ENCODE measurements at places on chromosomes 16 and 17. TPM values are rescaled to one million over a fixed set of nuclear protein-coding genes. Genes with fewer than 3 reads are reported as not detected.

GRCh38 chr17:43412166-43412565 lies 13.4 kb downstream of the ARL4D start:
- no peak for DNase-seq

DNA sequence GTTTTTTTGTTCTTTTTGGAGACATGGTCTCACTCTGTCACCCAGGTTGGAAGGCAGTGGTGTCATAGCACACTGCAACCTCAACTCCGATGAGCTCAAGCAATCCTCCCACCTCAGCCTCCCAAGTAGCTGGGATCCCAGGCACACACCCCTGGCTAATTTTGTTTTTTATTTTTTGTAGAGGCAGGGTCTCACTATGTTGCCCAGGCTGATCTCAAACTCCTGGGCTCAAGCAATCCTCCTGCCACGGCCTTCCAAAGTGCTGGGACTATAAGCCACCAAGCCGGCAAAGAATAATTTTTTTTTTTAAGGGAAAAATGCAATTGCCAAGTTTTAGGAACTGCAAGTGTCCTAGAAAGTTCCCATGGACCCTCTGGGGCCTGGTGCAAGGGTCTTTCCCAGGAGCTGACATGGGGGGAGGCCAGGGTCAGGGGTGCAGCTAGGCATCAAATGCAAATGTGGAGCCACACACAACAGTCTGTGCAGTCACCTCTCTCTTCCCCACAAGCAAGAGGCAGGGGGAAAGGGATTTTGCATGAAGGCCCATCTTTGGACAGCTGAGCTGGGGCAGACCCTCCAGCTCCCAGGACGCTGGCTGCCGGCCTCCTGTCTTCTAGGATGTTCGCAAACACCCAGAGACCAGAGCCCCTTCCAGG lies 20.1 kb upstream of the BCAR1 start:
- no peak for DNase-seq

DNA sequence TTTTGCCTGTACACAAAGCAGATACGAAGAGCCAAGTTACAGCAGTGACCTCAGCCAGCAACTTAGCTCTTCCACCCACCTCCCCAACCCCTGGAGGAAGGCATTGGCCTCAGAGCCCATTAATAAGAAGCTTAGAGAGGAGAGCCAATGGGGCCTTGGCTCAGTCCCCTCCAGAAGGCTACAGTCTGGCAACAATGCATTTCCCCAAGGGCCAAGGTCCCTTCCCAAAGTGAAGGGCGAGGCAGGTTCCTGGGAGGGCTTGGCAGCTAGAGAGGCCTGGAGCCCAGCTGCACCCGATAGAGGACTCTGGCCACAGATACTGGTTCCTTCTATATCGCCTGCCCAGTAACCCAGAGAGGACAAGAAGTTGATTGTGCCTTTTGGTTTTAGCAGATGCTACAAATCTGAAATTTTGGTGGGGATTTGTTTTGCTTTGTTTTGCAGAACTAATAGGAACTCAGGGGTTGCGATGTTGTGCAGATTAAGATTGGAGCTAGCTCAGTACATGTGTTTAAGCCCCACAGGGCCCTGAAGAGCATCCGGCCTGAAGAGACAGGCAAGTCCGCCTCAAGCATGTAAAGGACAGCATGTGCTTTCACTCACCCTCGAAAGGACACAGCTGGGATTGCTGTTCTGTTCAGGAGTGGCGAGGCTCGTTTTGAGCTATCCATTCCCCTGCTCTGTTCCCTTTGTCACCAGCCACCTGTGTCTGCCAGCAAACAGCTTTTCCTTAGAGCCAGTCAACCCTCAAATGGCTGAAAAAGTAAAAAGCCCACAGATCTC lies 12.0 kb upstream of the PNPO start:
- no peak for DNase-seq

DNA sequence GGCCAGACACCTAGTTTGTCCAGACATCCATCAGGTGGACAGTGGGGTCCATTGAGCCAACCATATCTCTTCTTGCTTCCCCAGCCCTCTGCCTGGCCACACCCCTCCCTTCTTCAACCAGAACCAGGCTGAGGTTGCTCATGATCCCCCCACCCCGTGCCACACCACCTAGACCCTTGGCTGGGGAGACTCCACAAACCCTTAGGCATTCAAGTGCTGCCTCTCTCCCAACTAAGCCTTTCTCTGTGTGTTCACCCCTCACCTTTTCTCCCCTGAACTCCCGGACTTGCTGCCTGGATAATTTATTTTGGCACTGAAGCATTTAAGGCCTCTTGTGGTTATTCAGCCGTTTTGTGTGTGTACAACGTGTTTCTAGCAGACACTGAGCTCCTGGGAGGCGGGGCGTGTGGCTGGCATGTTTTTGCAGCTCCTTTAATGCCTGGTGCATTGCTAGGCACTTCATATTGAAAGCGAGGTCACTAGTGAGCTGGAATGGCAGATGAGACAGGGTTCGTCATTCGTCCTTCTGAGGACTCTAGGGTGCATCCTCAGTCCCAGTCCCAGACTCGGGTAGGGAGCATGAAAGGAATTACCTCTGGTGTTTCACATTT lies 28.7 kb downstream of the CACNA1G start:
- peak; percentile 12 for DNase-seq

- DNase-seq: no peak
Observed at GRCh38 chr17:72392056-72393010, 271.5 kb downstream of the SOX9 start.

GRCh38 chr17:4562015-4562969 lies 1.9 kb upstream of the GGT6 start:
- DNase-seq: no peak

- no peak for DNase-seq
Observed at GRCh38 chr17:8921147-8921546, 44.4 kb downstream of the PIK3R5 start.

- no peak for DNase-seq
Observed at GRCh38 chr16:87336434-87337240, 19.4 kb upstream of the C16orf95 start.

GRCh38 chr16:89476379-89476778 lies 14.0 kb downstream of the ANKRD11 start:
- peak; percentile 99 for DNase-seq

GRCh38 chr17:77826132-77826873 lies 132.2 kb upstream of the TNRC6C start:
- no peak for DNase-seq

DNA sequence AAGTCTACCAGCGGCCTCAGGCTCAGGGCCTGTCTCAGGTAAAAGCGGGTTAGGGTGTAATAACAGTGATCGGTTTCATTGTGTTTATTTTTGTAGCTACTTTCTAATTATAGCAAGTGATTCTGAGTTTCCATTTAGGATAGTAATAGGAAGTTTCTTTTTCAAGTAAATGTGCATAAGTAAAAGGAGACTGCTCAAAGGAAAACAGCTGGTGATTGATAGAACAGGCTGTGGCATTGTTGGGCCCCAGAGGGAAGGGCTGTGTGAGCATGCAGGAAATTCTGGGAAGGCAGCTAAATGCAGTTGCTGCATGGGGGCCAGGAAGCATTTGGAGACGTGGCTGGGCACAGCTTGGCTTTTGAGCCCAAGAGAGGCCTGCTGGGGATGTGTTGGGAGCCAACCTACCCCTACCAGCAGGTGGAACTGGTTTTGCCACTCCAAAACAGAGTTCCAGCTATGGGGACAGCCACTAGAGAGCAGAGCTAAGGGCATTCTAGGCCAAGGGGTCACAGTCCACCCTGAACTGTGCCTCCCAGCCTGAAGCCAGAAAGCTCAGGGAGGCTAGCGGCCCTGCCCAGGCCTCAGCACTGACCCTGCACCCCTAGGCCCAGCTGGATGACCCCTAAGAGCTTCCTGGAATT lies 12.6 kb downstream of the SNX20 start:
- DNase-seq: no peak

GRCh38 chr17:44687756-44688155 lies 1.8 kb downstream of the CCDC43 start:
- no peak for DNase-seq

DNA sequence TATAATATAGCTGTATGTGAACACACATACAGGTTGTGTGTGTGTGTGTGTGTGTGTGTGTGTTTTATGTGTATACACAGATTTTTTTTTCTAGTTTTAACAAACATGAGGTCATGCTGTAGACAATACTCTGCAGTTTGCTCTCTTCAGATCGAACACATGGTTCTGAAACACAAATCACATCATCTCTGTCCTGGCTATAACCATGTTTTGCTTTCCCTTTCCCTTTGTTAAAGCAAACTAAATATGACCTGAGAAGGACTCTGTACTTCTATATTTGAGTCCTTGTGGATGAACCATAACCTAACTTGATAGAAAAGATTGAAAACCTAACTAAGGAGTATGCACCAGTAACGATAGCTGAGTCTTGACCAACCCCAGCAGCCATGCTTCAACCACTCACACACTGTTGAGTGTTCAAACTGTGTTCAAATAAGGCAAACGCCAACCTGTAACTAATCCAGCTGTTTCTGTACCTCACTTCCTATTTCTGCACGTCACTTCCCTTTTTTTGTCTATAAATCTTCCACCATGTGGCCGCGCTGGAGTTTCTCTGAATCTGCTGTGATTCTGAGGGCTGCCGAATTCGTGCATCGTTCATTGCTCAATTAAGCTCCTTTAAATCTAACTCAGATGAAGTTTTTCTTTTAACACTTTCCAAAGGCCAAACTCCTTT lies 303.8 kb downstream of the HS3ST3B1 start:
- no peak for DNase-seq

DNA sequence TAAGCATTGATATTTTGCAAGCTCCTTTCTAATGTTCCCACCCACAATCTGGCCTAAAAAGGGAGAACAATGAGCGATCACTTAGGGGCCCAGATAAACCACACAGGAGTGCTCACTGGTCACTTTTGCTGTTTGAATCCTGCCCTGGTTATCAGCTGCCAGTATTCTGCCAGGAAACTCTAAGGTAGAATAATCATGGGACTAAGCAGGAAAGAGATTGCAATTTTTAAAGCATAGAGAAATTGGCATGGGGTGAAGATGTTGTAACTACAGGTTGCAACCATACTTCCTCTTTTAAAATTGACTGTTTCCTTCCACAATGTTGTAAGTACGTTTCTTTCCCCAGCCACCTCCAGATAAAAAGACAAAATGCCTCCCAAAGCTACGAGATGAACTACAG lies 251.2 kb upstream of the CDH11 start:
- no peak for DNase-seq

GRCh38 chr17:50146927-50147665 lies 3.4 kb downstream of the PPP1R9B start:
- DNase-seq: no peak

DNA sequence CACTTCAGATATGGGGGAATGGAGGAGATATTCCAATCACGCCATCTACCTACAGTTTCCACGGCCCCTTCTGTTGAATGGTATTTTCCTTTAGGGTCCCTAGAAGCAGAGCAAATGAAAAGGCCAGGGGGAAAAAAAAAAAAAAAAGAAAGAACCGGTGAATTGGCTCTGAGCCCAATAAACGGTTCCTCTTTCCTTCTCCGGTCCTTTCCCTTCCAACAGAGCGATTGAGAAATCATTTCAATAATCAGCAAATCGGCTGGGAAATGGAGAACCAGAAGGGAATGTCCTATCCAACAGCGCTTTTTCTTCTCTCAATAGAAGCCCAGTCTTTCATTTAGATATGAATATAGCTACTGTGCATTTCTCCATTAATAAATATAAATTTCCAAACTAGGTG lies 26.8 kb upstream of the HOXB13 start:
- DNase-seq: no peak

DNA sequence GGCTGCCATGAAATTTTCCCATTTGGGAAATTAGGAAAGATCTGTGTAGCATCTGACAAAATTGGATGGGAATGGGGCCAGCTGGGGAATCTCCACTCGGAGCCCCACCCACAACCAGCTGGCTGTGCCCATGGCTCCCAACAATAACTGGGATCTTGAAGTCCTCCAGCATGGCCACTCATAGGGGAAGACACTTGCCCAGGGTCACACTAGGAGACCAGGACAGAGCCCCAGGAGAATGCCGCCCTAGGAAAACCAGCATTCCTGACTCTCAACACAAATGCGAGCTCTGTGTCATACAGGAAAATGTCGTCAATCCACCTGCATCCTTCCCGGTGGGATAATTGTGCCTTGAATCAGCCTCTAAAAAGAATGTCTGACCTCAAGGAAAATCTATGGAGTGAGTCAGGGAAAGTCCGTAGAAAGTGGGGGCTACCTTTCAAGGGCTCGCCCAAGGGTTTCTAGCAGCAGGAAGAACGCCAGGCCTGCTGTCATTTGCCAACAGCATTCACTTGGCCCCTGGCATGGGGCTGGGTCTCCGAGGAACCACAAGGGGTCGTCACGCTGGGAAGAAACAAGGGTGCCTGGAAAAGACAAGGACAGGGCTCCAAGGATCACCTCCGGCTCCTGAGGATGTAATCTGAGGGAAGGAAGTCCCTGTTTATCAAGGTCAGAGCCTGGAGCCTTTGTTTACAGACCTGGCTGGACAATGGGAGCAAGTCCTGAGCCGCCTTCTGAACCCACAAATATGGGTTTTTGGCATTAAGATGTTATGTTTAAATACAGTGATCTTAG lies 15.9 kb downstream of the CDH5 start:
- DNase-seq: peak; percentile 87

GRCh38 chr17:4759776-4760236 lies 11.9 kb upstream of the TM4SF5 start:
- no peak for DNase-seq

DNA sequence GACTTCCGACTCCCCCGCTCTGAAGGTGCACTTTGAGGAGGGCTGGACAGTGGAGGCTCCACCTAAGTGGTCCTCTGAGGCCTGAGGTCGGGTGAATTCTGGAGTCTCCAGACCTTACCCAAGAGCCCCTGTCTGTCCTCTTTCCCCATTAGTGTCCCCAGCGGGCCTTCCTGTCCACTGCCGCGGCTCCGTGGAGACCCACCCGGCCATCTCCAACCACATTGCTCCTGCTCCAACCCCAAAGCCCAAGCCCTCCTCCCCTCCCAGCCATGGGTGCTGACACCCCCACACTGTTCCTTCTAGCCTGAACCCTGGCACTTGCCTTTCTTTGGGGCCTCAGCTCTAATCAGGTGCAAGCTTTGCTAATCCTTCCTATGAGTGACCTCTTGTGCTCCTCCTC lies 283.1 kb upstream of the TNRC6C start:
- no peak for DNase-seq

- no peak for DNase-seq
Observed at GRCh38 chr16:1556254-1556653, 22.8 kb downstream of the TMEM204 start.

Gene CD79B
- 0.26 TPM for total RNA-seq

Gene TMEM98
- total RNA-seq: 39.5 TPM

Gene RUNDC3A
- total RNA-seq: 1.3 TPM

Gene MAFG
- total RNA-seq: 27.9 TPM

Gene TMC7
- 17.5 TPM for total RNA-seq

Gene WNT3
- 2.1 TPM for total RNA-seq

Gene ZSWIM7
- total RNA-seq: 12.2 TPM

Gene MYOCD
- total RNA-seq: not detected

Gene SLFN12L
- 0.12 TPM for total RNA-seq

All from mammary epithelial cell (primary cell).